ENCODE measurements at places on chromosomes 2 and 18. TPM values are rescaled to one million over a fixed set of nuclear protein-coding genes. Genes with fewer than 3 reads are reported as not detected.

DNA sequence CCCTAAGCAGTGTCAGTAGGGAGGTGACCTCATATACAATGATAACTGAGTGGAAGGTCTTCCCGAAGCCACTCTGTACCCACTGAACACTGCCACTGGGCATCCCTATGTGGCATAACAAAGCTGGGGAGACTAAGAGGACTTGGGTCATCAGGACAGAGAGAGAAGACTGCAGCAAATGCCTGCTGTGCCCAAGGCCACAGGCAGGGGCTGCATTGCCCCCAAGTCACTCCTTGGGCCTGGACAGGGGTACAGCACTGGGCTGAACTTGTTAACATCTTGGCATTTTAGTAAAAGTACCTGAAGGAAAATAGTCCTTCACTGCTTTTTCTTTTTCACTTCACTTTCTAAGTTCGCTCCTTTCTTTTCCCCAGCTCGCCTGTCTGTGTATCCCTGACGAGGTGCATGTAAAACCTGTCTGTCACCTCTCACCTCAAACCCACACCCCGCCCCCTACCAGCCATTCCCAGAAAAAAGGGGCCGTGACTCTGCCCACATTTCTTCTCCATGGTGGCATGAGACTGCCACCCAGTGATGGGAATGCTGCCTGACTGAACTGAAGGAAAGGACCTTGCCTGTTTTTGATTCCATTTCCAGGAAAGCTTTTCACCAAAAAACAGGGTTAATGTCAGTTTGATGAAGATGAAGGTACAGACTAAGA lies 62.9 kb downstream of the MTHFD2 start:
- no peaks in the 10 kb centered on the region for H3K36me3 ChIP-seq
- H3K27ac ChIP-seq: peak overlapping the region; percentile 4
- peaks cover 17% of the 10 kb centered on the region for H3K4me1 ChIP-seq
- DNase-seq: no peak

GRCh38 chr2:233124421-233125080 lies 64.4 kb downstream of the INPP5D start:
- no peaks in the 10 kb centered on the region for H3K27me3 ChIP-seq
- peaks cover 4% of the 10 kb centered on the region for H3K4me1 ChIP-seq
- no peak overlapping the region for H3K27ac ChIP-seq
- no peaks in the 10 kb centered on the region for H3K36me3 ChIP-seq

DHRS9 gene
- total RNA-seq: 1.3 TPM

GRCh38 chr2:65687614-65688013 lies 255.2 kb upstream of the SPRED2 start:
- H3K36me3 ChIP-seq: no peaks in the 10 kb centered on the region
- no peaks in the 10 kb centered on the region for H3K27me3 ChIP-seq
- DNase-seq: no peak
- no peak overlapping the region for H3K27ac ChIP-seq

GAREM2 gene
- total RNA-seq: 16.9 TPM

GRCh38 chr2:191899410-191899809 lies 52.5 kb upstream of the CAVIN2 start:
- H3K27me3 ChIP-seq: no peaks in the 10 kb centered on the region
- no peaks in the 10 kb centered on the region for H3K36me3 ChIP-seq
- H3K27ac ChIP-seq: no peak overlapping the region
- H3K4me1 ChIP-seq: peaks cover 7% of the 10 kb centered on the region

GRCh38 chr2:224925810-224926100 lies 116.5 kb downstream of the DOCK10 start:
- no peak overlapping the region for H3K27ac ChIP-seq
- H3K4me3 ChIP-seq: no peak overlapping the region
- H3K36me3 ChIP-seq: peaks cover 4% of the 10 kb centered on the region
- H3K27me3 ChIP-seq: peaks cover 7% of the 10 kb centered on the region
- DNase-seq: no peak
